ENCODE measurements at places on chromosomes 5 and 9.
A peak's percentile ranks its signal among the peaks of the same experiment; 100 is the strongest.

DNA sequence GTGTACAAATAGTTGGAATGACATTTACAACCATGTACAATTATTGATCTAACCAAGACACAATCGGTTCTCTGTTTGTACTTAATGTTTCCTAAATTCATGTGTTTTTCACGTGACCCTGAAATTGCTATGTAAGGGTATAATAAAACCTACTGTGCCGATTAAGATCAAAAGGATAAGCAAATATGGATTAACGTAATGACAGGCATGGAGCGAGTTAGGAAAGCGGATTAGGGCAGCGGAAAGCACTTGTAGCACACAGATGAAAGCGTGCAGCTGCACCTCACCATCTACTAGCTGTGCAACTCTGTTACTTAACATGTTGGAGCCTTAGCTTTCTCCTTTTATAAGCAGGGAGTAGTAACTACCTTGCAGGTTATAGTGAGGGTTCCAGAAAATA is 38.3 kb upstream of the ZFYVE16 start:
- no peak for DNase-seq

- DNase-seq: peak; percentile 43
These were observed 210.6 kb downstream of the AUH start for GRCh38 chr9:91150998-91151717.

GRCh38 chr5:173056783-173057061 is 570 bp downstream of the CREBRF start:
- no peak for DNase-seq

DNA sequence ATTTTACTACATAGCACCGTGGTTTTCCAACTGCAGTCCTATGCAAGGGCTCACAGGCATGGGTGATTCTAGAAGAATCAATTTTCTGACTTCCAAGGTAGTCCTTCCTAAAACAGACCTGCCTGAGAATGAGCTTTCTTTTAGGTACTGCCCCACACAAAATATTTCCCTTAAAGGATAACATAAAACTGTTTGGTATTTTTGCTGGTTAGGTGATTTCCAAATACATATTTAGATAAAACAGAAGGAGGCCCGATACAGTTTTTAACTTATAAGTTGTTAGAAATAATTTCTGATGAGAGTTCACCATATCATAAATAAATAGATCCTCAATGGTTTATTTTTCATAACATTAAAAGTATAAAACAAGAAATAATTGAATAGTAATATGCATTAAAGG is 46.4 kb downstream of the COX7C start:
- no peak for DNase-seq

GRCh38 chr5:39951070-39951469 is 526.3 kb upstream of the DAB2 start:
- DNase-seq: no peak

- DNase-seq: no peak
These were observed 140.4 kb downstream of the TUSC1 start for GRCh38 chr9:25537808-25538207.

DNA sequence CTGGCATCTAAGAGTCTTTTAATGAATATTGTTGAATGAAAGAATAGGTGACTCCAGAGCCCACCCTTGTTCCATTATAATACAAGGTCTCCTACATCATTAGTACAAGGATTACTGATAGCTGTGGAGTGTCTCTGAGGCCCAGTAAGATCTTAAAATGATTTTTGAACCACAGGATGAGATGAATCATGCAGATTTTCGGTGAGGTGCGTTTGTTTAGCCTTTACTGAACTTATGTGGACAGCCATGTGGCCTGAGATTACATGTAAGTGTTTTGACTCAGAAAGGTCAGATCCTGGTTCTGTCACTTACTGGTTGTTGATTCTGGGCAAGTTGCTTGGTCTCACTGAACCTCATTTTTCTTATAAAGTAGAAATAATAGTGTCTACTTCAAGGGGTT is 21.6 kb downstream of the NFX1 start:
- DNase-seq: no peak

- peak; percentile 46 for DNase-seq
These were observed 85.6 kb downstream of the CDH18 start for GRCh38 chr5:19902316-19902934.

DNA sequence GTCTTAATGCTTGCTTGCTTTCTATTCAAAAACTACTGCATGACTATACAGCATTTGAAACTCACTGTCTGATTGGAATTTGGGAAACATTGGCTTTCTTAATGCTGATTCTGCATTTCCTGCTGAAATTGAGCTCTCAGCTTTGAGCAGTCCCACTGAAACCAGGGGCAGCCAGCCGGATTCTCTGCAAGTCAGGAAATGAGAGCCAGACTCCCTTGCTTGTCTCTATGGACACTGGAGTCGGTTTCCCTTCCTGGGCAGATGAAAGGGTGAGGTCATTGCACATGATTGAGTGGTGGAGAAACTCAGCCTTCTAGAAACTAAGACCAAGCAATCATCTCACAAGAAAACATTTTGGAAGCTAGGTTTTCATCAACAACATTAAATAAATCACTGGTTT is 119.7 kb upstream of the SPATA31C2 start:
- DNase-seq: peak; percentile 73

DNA sequence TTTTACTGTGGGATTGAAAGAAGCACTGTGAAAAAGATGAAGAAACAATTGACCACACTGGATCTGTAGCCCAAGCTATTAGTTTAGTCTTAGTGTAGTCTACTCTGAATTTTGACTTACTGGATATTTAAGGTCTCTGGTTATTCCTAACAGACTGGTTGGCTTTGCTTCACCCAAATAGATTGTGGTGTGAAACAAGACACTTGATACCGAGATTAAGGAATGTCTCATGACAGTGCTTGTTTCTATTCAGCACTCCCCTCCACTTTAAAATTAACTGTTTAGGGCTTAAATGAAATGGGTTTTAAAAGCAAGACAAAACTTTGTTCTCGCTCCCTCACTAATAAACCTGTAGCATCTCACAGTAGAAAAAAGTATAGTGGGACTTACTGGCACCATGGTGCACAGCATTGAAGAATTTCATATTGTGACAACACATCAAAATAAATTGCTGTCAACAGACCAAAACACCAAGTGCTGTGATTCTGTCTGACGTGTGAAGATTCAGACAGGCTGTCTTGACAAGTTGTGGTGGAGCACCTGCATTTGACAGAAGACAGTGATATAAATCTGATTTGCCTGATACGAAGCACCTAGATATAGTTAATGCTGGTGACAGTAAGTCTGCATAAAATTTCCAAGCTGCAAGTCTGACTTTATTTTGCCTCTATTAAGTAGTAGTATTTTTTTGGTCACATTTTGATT is 73.1 kb downstream of the PBX3 start:
- no peak for DNase-seq

- no peak for DNase-seq
These were observed 29.8 kb downstream of the ANKRD33B start for GRCh38 chr5:10593531-10594181.

- no peak for DNase-seq
These were observed 210.1 kb upstream of the MAP3K1 start for GRCh38 chr5:56605231-56605630.

DNA sequence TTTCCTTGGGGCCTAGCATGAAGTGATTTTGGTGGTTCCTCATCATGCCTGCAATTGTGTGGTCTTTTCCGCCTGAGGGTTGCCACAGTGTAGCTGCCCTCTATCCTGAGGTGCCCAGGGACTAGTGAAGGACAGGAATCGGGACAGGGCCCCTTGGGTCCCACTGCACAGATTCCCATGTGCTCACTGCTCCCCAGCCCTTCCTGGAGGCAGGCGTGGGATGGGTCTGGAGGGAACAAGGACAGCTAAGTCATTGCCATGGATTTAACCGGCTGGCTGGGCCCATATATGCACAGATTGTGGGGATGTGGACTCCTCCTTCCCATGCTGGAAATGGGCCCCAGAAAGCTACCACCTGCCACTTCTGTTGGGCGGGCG is 122.3 kb upstream of the PITX1 start:
- DNase-seq: no peak

- no peak for DNase-seq
These were observed 7.9 kb downstream of the MSX2 start for GRCh38 chr5:174732036-174733020.

GRCh38 chr5:31630931-31631330 is 8.0 kb upstream of the PDZD2 start:
- no peak for DNase-seq

DNA sequence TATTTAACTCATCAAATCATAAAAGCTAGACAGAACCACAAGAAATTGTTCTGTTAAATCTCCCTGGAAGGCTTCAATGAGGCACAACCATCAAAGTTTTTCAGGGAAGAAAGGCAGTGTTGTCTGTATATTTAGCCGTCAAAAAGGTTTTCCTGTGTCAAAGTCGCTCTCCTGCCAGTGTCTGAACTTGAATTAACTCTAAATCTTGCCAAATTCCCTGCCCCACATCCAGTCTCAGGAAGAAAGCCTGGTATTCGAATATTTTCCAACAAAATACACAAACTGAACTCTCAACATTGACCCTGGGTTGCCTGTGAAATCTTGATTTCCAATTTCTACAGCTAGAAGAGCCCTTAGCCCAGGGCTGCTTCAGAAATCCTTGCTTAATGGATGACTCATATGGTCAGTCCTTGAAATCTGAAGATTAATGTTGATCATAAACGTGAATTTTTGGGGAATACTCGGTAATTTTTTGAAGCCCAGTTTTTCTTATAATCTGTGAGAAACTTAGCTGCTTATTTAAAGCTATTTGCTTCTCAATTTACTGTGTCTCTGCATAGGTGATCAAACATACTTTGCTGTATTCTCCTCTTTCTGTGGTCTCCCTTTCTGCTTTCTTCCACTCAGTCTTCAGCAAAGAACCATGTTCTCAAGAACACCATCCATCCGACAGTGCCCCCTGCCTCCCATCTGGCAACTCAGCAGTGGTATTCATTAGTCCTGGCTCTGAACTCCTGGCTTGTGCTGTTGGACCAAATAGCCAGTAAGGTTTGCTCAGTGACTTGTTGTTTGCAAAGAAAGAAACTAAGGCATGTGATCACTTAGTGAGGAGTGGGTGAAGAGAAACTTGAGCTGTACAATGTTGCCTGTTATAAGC is 58.9 kb downstream of the NREP start:
- DNase-seq: peak; percentile 47

All from fibroblast of pulmonary artery (primary cell).